ENCODE measurements at places on chromosomes 12 and 14.

DNA sequence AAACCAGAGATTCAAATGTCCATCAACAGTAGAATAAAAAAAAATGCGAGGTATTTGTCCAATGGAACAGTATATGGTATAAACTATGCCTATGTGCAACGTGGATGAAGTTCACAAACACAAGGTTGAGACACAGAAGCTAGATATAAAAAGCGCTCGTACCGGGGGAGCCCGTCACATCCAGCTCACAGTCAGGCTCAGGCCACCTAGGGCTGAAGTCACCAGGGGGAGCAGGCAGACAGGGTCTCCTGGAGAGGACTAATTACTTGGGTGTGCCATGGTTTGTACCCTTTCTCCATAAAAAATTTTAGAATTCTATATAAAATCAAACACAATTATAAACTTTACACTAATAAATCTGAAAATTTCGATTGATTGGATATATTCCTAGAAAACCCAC lies 13.6 kb downstream of the AHNAK2 start:
- no peak for DNase-seq

GRCh38 chr12:54246011-54246641 lies 33.8 kb downstream of the CBX5 start:
- no peak for DNase-seq

DNA sequence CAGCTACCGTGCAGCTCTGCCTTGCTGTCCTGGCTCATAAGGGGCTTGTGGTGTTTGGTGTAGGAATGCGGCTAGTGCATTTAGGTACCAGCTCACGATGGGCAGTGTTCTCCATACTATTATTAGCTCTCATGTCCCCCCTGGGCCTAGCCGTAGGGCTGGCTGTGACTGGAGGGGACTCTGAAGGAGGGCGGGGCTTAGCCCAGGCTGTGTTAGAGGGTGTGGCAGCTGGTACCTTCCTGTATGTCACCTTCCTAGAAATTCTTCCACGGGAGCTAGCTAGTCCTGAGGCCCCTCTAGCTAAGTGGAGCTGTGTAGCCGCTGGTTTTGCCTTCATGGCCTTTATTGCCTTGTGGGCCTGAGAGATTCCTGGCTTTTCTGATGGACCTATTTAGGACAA lies 2.1 kb downstream of the SLC39A2 start:
- peak; percentile 60 for DNase-seq

- DNase-seq = no peak
Observed at GRCh38 chr12:91188778-91189177, 6.2 kb upstream of the DCN start.

GRCh38 chr12:21438643-21439042 lies 1.2 kb downstream of the PYROXD1 start:
- no peak for DNase-seq

- DNase-seq = no peak
Observed at GRCh38 chr12:4809013-4809448, 88.8 kb downstream of the GALNT8 start.

DNA sequence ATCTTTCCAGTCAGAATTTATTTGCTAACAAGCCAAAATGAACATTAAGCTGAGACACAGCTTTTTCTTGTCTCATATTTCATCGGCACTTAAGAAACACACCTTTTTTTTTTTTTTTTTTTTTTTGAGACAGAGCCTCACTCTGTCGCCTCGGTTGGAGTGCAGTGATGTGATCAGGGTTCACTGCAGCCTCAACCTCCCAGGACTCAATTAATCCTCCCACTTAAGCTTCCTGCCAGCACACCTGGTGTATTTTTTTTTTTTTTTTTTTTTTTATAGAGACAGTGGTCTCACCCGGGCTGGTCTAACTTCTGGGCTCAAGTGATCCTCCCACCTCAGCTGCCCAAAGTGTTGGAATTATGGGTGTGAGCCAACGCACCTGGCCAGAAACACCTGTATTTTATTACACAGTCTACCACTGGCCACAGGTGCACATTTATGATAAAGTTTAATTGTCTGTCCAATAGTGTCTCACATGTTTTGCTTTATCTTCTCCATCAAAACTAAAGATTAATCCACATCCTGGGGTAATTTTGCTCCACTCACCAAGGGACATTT lies 62.7 kb downstream of the C2CD5 start:
- DNase-seq = peak; percentile 56

- DNase-seq = no peak
Observed at GRCh38 chr14:57493467-57494181, at the start of gene CCDC198. TSS of gene CCDC198 (minus strand) at chr14:57493857. CDS start at chr14:57493715, 142 bp downstream.

DNA sequence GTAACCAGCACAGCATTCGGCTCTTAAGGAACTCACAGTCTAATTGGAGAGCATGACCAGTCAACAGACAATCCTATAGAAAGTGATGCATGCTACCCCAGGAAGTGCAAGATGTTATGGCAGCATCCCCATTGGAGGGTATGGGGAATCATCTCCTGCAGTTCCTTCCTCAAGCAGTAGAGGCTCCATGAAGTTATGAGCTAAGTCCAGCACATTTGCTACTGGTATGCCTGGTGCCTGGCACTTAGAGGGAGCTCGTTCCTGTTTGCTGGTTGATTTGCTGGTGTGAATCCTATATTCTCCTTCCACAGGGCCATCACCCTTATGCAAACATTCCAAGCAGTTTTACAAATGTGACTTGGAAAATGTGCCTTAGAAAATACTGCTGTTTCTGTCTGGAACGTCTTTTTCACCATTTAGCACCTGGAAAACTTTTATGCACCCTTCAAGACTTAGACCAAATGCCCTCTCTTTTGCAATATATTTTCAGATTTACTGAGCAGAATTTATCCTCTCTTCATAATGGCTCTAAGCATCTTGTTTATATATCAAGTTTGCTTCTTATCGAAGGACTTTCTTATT lies 136.1 kb upstream of the WSCD2 start:
- peak; percentile 17 for DNase-seq

- no peak for DNase-seq
Observed at GRCh38 chr12:91133871-91134270, 22.6 kb upstream of the LUM start.

DNA sequence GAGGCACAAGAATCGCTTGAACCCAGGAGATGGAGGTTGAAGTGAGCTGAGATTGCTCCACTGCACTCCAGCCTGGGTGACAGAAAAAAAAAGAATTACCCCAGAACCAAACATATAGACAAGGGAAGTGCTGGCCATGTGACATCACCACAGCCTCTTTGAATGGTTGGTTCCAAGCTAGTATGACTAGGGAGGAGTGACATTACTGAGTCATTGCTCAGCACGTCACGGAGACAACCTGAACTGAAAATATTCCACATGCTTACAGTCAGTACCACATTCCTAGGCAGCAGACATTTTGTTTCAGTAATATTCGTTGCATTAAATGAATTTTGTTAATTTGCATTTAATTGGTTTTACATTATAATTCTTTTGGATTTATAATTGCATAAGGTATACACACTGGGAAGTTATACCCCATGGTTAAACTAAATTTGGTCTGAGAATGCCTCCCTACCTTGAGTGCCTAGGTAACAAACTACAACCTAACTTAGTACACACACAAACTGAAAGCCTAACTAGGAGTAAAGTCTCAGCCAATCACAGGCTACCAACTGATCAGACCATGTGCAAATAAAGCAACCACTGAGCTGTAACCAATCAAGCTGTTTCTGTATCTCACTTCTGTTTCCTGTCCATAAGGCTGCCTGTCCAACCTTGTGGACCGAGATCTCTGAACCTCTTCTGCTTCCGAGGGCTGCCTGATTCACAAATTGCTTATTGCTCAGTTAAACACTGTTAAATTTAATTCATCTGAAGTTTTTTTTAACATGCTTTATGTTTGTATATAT lies 164.4 kb downstream of the CAND1 start:
- DNase-seq = no peak

- DNase-seq = peak; percentile 75
Observed at GRCh38 chr12:47882781-47883546, 21.8 kb downstream of the VDR start.

DNA sequence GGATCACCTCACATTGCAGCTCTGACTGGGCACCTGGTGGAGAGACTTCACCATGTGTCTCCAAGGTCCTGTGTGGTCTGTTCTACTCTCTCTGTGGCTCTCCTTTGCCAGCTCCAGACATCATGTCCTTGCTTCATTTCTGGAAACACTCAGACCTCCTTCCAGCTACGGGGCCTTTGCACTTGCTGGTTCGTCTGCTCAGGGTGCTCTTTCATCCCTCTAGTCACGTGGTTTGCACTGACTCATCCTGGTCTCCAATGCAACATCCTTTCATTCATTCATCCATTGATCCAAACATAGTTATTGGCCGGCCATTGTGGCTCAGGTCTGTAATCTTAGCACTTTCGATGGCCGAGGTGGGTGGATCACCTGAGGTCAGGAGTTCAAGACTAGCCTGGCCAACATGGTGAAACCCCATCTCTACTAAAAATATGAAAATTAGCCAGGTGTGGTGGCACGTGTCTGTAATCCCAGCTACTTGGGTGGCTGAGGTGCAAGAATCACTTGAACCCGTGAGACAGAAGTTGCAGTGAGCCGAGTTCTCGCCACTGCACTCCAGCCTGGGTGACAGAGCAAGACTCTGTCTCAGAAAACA lies 23.9 kb upstream of the CCDC63 start:
- no peak for DNase-seq

- no peak for DNase-seq
Observed at GRCh38 chr14:104597576-104597975, 7.0 kb downstream of the TMEM179 start.

- peak; percentile 88 for DNase-seq
Observed at GRCh38 chr12:22543246-22544037, 900 bp downstream of the C2CD5 start.

- no peak for DNase-seq
Observed at GRCh38 chr12:116547955-116548501, 11.2 kb upstream of the MAP1LC3B2 start.

DNA sequence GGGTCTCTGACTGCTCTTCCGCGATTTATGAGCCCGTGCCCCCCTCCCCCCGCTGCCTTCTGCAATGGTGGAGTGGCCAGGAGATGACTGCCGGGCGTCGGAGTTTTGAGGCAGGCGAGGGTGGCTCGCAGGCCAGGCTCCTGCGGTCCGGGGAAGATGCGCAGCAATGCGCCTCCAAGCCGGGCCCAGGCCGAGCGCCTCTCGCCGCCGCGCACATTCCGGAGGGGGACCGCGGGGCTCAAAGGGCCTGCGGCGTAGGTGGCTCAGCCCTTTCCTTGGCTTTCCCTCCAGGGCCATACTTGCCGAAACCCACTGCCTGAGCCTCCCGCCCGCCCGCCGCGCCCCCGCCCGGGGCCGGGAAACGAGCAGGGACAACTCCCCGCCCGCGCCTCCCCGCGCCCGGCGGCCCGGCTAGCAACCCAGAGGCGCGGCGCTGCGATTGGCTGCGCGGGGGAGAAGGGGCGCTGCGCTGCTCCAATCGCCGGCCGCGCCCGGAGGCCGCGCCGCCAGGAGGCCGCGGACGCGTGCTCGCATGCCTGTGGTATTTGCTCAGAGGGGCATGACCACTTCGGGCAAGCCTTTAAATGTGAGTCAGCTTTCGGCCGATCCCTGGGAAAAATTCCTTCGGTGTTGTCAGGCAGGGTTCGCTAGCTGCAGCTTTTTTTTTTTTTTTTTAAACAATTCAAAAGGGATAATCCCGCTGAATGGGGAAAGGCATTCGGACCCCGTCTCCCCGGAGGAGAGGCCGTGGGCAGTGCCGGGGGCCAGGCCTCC lies 157.9 kb upstream of the PARP11 start:
- peak; percentile 90 for DNase-seq

GRCh38 chr12:111181143-111181726 lies 187.7 kb downstream of the PHETA1 start:
- DNase-seq = peak; percentile 35

DNA sequence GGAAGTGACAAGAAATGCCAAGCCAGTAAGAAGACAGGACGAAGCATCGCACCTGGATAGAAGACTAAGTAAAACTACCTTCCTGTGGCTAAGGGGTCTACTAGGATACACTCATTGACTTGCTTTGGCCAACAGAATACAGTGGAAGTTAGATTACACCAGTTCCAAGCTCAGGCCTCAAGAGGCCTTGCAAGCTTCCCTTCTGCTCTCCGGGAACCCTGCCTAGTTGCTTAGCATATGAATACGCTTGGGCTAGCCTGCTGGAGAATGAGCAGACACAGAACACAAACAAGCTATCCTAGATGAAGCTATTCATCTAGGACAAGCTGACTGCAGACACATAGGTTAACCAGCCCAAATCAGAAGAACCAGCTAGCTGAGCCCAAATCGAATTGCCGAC lies 97.0 kb downstream of the DPF3 start:
- no peak for DNase-seq

DNA sequence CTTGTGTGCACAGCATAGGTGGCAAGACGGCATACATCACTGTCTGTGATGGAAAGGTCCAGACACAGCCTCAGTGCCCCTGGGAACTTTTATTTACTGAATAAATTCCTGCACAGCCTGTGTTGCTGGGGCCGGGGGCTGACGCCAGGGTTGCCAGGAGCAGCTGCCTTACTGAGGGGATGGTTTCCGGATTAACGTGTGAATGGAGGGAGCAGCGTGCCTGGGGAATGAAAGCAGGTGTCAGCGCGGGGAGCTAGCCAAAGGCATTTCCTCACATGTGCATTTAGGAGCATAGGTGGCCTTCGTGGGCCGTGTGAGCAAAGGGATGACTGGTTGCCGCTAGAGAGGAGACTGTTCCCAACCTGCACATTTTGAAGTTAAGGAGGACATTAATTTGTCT lies 41.6 kb downstream of the SFSWAP start:
- no peak for DNase-seq

- no peak for DNase-seq
Observed at GRCh38 chr12:43306066-43306465, 245.9 kb downstream of the ADAMTS20 start.

GRCh38 chr14:73713803-73714655 lies at the start of gene PNMA1:
TSS of gene PNMA1 (minus strand) at chr14:73714384. CDS start at chr14:73713639, 745 bp downstream.
- DNase-seq = peak; percentile 87

DNA sequence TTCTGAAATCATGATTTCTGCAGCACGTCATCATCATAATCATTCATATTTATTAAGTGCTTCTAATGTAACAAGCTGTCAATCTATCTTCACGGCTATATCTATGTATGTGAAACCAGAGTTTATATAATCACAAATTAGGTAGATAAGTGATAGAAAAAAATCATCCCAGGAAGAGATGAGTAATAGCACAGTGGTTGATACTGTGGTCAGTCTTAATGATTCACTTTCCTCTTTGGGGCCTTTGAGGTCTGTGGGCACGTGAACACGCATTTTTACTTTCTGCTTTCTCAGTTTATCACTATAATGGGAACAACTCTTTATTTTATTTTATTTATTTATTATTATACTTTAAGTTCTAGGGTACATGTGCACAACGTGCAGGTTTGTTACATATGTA lies 265.9 kb upstream of the NOVA1 start:
- no peak for DNase-seq

DNA sequence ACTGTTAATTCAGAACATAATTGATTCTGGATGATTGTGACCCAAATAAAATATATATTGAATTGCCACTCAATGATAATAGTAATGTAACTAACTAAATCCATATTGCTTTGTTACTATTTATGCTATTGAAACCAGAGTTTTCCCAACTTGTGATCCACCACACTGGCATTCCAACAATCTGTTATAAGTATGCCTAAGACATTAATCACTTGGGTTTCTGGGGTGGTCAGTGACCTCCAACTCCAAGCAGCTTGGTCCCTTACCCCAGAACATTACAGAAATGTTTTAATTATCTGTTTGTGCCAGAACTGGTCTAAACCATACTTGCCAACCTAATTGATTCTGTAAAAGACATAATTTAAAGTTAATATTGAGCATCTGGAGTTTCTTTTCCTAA lies 14.6 kb downstream of the CAPS2 start:
- DNase-seq = no peak
